Pericardium fibroblast (primary cell): ENCODE measurements at places on chromosomes 12 and 14. TPM values are rescaled to one million over a fixed set of nuclear protein-coding genes. Genes with fewer than 3 reads are reported as not detected.

Gene GARIN6
- total RNA-seq = not detected in 2 replicates

Gene CCDC175
- not detected in 2 replicates for total RNA-seq

Gene KIF26A
- total RNA-seq = 0.17 TPM in 1 of 2 replicates, not detected in the other

Gene LRRK2
- 0.93 and 1.9 TPM in 2 replicates for total RNA-seq

Gene PAX9
- total RNA-seq = 2.0 TPM in 1 of 2 replicates, not detected in the other

Gene CHFR
- total RNA-seq = 41.1 and 41.4 TPM in 2 replicates

Gene AKAP5
- 0.09 and 0.70 TPM in 2 replicates for total RNA-seq

Gene MDGA2
- total RNA-seq = not detected in 2 replicates

Gene RAPGEF3
- 1.5 and 4.8 TPM in 2 replicates for total RNA-seq

Gene ERP27
- total RNA-seq = under 0.01 and 0.35 TPM in 2 replicates

Gene OAS1
- 1.1 and 2.7 TPM in 2 replicates for total RNA-seq
